ENCODE measurements at places on chromosomes 6 and 20.
A peak's percentile ranks its signal among the peaks of the same experiment; 100 is the strongest.

- DNase-seq = no peak
Observed at GRCh38 chr20:2217857-2218539, 77.8 kb upstream of the TGM3 start.

GRCh38 chr20:15113144-15113773 is 775.8 kb upstream of the FLRT3 start:
- no peak for DNase-seq

GRCh38 chr20:32767418-32768198 is 5.4 kb downstream of the DNMT3B start:
- DNase-seq = no peak

DNA sequence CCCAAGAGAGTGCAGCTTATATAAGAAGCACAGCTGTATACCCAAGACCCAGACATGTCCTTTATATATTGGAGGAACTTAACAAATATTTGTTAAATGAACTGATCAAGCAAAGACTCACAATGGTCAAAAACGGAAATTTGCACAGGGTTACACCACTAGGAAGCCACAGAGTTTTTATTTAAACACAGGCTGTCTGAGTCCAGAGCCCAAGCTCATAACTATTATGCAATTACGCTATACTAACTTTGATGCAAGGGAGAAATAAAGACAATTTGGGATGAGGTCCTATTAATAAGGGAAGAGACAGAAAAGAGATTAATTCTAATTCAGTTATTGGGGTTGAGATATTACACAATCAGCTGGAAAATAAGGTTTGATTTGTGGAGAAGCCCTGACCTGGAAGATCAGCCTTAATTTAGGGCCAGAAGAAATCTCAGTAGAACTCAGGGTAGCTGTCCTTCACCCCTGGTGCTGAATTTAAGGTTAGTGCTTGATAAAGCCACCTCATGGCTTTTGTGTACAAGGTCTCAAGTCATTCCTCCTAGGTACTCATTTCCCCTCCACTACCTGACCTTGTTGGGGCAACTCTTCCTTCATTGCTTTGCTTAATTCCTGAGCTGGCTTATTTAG is 10.5 kb upstream of the ZNF334 start:
- no peak for DNase-seq

- DNase-seq = no peak
Observed at GRCh38 chr6:132798869-132799538, 567 bp upstream of the SLC18B1 start.

DNA sequence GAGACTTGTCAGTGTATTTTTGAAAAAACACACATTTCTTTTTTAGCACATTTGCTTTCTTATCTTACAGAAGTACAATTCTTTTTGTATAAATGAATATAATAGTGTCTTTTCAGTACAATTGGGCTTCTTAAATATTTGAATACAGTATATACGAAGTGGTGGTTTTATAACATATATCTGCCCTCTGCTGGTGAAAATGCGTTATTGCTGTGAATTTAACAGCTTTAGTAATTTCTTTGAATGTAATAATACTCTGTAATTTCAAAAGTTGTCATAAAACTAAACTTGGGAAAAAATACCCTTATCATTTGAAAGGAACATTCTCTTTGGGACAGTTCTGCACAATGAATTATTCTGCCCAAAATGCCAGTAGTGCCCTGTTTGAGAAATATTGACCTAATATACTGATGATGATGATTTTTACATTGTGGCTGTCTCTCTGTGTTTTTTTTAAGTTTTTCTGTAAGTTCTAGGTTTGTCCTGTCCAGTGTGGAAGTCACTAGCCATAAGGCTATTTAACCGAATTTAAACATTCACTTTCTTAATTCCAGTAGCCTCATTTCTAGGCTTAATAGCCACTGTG is 19.0 kb downstream of the SMAP1 start:
- peak; percentile 27 for DNase-seq

DNA sequence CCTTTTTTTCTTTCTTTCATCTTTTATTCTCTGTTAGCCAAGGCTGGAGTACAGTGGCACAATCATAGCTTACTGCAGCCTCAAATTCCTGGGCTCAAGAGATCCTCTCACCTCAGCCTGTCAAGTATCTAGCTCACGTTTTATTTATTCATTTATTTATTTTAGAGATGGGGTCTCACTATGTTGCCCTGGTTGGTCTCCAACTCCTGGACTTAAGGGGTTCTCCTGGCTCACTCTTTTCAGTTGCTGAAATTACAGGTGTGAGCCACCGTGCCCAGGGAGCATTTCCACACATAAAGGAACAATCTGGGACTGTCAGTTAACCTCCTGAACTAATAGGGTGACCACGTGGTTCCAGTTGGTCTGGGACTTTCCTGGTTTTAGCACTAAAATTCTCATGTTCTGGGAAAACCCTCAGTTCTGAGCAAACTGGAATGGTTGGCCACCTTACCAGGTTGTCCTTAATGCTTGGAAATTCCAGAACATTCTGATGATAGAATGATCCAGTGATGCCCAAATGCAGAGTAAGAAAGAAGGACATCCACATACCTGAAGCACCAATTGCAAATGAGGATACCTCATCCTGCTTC is 105.5 kb upstream of the ZNF217 start:
- no peak for DNase-seq

DNA sequence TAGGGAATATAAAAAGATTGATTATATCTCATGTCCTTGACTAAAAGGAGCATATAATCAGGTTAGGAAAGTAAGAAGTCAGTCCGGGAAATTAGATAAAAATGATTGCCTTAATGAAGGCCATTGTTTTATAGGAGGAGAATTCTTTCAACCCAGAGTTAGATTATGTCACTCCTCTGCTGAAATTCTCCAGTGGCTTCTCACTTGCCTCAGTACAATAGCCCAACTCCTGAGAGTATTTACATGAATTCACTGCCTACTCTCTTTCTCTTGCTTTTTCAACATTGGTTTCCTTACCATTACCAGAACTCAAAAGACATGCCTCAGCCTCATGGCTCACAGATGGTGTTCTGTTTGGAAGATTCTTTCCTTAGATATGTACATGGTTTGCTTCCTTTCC is 114.9 kb downstream of the EPHA7 start:
- no peak for DNase-seq

DNA sequence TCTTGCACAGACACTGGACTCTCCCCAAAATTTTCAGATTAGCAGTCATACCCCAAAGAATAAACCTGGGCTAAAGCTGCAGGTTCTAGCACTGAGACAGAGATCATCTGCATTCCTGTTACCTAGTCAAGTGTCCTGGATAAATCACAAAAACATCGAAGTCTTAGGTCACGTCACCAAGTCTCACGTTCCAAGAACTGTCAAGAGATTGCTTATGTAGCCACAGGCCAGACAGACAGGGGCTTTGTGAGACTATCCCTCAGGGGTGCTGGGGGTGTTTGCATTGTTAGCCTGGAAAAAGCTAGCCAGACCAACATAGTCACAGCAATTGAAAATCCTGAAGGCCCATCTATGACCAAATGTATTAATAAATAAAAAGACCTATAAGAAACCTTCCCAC is 243.1 kb upstream of the PREP start:
- DNase-seq = no peak

DNA sequence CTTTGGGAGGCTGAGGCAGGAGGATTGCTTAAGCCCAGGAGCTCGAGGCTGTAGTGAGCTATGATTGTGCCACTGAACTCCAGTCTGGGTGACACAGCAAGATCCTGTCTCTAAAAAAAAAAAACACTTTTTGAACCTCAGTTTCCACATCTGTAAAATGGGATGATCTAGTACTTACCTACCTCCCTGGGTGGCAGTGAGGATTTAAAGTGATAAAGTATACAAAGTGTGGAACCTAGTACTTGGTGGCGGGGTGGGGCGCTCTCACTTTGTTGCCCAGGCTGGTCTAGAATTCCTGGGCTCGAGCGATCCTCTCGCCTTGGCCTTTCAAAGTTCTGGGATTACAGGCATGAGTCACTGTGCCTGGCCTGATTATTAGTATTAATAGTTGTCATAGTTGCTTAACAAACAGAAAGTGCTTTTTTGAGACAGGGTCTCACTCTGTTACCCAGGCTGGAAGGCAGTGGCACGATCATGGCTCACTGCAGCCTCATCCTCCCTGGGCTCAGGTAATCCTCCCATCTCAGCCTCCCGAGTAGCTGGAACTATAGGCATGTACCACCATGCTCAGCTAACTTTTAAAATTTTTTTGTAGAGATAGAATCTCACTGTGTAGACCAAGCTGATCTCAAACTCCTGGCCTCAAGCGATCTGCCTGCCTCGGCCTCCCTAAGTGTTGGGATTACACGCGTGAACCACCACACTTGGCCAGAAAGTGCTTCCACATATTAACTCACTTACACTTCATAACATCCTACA is 7.0 kb upstream of the PLTP start:
- no peak for DNase-seq

- DNase-seq = no peak
Observed at GRCh38 chr6:129136751-129137150, 253.8 kb downstream of the LAMA2 start.

DNA sequence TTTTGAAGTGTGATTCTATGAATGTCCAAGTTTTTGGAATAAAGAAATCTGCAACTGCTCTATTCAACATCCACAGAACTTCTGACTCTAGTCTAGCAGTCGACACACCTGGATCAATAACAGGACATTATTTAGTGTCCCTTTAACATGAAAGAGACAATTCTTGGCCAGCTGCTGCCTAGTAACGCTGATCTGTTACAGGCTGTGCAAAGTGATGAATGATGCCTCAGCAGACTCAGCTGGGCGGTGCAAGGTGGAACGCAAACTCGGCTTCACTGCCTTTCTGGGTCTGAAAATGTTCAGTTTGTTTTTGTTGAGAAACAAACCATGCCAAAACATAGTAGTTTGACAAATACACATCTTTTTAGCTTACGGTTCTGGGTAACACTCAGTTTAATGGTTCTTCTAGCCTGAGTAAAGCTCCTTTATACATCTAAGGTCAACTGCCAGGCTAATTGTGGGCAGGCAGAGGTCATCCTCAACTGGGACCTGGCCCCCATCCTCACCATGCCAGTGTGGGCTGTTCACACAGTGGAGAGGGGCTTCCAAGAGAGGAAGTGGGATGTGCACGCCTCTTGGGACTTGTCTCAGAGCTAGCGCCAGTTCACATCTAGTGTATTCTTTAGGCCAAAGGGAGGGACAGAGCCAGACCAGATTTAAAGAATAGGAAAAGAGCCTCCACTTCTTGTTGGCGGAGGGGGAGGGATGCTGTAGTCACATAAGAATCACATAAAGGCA is 879.7 kb downstream of the QKI start:
- no peak for DNase-seq

DNA sequence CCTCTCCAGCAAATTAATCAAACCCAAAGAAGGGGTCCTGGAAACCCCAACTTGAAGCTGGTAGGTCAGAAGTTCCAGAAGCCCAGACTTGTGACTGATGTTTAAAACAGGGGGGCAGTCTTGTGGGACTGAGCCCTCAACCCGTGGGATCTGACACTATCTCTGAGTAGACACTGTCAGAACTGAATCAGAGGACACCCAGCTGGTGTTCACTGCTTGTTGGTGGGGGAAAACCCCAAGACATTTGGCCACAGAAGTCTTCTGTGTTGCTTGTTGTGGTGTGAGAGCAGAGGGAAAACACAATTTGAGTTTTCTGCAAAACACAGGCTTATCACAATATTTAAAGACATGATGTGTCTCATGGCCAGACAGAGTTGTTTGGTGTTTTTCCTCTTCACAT is 29.9 kb downstream of the KIF13A start:
- no peak for DNase-seq

DNA sequence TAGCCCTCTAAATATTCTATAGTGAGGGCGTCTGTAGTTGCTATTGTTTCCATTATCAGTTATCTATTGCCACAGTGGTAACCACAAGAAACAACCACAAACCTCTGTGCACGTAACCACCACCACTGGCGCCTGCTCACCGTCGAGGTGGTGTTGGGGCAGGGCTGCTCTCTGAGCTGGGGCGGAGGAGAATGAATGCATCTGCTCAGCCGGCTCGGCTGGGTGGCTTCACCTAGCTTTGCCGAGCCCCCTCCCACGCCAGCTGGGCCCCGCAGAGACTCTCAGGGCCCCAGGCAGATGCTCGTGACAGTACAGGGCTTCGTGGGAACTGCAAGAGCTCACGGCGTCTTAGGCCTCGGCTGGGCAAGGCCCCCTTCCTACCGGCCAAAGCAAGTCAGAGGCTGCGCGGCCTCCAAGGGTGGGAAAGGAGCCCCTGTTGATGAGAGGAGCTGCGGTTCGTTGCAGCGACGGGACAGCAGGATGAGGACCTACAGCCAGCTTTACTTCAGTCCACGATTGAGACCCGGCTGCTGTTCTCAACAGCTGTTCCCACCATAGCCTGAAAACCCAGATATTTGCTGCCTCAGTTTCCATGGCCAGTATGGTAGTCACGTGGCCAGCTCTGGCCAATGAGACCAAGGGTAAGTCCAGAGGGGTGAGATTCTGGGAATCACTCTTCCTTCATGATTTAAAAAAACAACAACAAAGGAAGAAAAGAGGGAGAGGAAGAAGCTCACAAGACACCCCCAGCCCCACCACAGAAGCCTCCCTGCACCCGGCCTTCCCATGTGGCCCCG is 120.2 kb upstream of the AFDN start:
- DNase-seq = no peak

- no peak for DNase-seq
Observed at GRCh38 chr6:965343-965742, 272.4 kb upstream of the EXOC2 start.

DNA sequence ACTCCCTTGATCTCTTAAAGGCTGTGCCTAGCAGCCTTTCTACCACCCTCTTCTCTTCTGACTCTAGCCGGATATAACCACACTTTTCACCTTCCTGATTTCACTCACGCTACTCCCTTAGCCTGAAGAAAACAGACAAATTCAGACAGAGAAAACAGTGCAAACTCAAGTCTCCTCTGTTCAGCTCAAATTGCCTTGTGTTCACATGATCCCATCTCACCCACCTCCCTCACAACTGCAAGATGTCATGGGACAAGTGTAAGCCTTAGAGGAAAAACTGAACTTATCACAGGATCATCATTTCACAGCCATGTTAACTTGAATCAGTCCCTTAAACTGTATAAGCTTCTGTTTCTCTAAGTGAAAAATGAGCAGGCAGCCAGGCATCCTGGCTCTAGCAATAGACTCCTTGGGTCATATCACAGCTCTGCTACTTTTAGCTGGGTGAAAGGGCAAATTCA is 66.5 kb upstream of the TENT5A start:
- no peak for DNase-seq

- no peak for DNase-seq
Observed at GRCh38 chr6:168255283-168255881, 64.2 kb downstream of the DACT2 start.

DNA sequence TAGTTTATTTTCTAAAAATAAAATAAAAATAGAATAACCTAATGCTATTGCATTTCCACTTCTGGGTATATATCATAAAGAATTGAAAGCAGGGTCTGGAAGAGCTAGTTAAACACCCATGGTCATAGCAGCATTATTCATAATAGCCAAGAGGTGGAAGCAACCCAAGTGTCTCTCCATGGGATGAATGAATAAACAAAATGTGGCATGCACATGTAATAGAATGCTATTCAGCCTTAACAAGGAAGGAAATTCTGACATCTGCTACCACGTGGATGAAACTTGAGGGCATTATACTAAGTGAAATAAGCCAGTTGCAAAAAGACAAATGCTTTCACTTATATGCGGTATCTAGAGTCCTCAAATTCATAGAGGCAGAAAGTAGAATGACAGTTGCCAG is 130.8 kb downstream of the TIAM2 start:
- DNase-seq = peak; percentile 90

GRCh38 chr20:33531047-33531877 is 41.4 kb downstream of the CBFA2T2 start:
- no peak for DNase-seq
